ENCODE measurements at places on chromosomes 12 and 14. TPM values are rescaled to one million over a fixed set of nuclear protein-coding genes. Genes with fewer than 3 reads are reported as not detected.

GRCh38 chr12:49487605-49488004 lies 51.2 kb upstream of the KCNH3 start:
- no peak overlapping the region for H3K27ac ChIP-seq
- no peak overlapping the region for H3K4me3 ChIP-seq
- DNase-seq, result no peak
- H3K4me1 ChIP-seq, result no peaks in the 10 kb centered on the region
- peaks cover 7% of the 10 kb centered on the region for H3K36me3 ChIP-seq

DNA sequence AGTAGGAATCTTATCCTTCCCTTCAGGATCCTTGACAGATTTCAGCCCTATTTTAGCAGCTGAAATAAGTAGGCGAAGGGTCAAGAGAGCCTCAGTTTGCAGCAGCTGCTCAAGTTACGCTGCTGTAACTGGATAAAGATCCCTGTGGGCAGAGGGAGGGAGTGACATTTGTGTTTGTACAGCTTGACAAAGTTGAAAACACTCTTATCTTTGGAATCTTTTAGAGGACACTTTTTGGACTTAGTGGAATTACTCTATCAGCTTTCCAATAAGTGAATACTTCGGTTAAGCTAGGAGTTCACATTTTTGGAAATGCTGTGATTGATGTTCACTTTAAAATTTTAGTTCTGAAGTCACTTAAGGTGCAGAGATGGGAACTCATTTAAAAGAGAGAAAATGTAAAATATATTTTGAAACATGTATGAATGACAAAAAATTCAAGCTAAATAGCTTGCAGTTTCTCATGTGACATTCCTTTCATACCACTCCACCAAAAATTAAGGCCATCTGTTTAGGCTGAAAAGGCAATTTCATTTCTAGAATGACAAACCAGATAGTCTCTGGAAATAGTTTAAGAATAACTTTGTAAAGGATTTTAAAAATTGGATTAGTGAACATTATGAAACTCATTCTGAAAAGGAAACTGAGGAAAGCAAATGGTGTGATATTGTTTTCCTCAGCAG lies 55.2 kb downstream of the SLC38A4 start:
- no peak for DNase-seq
- no peaks in the 10 kb centered on the region for H3K4me1 ChIP-seq
- H3K27me3 ChIP-seq, result peaks cover 10% of the 10 kb centered on the region
- H3K4me3 ChIP-seq, result no peak overlapping the region
- H3K27ac ChIP-seq, result no peak overlapping the region

DNA sequence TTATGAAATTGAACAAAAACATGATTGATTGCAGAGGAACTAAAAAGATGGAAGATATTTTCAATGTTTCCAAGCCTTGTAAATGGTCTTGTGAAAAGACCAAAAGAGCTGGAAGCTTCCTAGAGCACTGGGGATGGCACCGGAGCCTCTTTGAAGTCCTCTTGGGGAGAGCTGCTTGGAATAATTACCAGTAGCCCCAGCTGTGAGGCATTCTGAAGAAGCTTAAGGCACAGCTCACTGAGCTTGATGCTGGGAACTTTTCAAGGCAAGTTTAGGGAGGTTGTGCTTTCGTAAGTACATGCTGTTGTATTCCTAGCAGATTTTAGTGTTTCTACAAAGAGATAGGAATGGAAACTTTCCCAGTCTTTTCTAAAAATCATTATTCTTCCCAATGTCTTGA lies 13.9 kb downstream of the PDZRN4 start:
- no peak overlapping the region for H3K4me3 ChIP-seq
- DNase-seq, result no peak
- peaks cover 2% of the 10 kb centered on the region for H3K27me3 ChIP-seq
- no peaks in the 10 kb centered on the region for H3K36me3 ChIP-seq

Gene ACRBP
- total RNA-seq, result 1.7 TPM

Gene DPF3
- 0.39 TPM for total RNA-seq

Measured in activated CD4-positive, alpha-beta T cell treated with anti-CD3 and anti-CD28 coated beads for 36 hours (primary cell).